Peyer's patch (tissue), 4 donors: ENCODE measurements at places on chromosomes 16 and 17. TPM values are rescaled to one million over a fixed set of nuclear protein-coding genes. Genes with fewer than 3 reads are reported as not detected.

DNA sequence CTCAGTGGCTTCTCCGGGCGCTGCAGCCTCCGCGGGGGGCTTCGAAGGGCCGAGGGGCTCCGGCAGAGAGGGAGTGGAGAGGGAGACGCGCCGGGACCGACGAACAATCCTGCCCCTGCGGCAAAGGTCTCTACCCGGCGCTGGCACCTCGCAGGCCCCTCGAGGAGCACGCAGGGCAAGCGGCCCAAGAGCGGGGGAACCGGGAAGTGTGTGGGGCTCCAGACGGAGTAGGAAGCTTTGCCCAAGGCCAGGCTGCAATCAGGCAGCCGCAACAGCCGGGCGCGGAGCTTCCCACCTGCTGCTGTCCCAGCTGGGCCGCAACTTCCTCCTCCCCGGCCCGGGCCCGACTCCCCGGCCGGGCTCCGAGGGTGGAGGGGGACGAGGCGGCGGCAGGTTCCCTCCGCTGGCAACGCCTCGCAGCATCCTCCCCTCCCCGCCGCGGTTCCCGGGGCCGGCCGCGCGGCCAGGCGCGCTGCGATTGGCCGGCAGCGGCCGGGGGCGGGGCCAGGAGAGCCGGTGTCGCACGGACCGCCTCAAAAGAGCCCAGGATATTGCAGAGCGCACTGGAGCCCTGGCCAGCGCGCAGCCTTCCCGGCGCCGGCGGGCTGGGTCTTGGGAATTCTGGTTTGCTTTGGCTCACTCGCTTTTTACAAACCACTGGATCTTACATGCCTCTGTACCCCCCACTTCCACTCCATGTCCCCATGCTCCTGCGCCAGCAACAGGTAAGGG lies at the start of gene KCNJ2:
Gene KCNJ2 (plus strand): TSS at position 556 of the 732 bp plus-strand sequence. CDS start 5,508 bp downstream, outside the sequence.
- peak within 1 kb of the TSS; percentile 83 for H3K27ac ChIP-seq
- no peaks in the 10 kb centered on the region for H3K36me3 ChIP-seq
- peak within 1 kb of the TSS; percentile 86 for H3K4me3 ChIP-seq
- H3K4me1 ChIP-seq = no peaks in the 10 kb centered on the region
- H3K27me3 ChIP-seq = no peaks in the 10 kb centered on the region
- DNase-seq = peak; percentile 95

DNA sequence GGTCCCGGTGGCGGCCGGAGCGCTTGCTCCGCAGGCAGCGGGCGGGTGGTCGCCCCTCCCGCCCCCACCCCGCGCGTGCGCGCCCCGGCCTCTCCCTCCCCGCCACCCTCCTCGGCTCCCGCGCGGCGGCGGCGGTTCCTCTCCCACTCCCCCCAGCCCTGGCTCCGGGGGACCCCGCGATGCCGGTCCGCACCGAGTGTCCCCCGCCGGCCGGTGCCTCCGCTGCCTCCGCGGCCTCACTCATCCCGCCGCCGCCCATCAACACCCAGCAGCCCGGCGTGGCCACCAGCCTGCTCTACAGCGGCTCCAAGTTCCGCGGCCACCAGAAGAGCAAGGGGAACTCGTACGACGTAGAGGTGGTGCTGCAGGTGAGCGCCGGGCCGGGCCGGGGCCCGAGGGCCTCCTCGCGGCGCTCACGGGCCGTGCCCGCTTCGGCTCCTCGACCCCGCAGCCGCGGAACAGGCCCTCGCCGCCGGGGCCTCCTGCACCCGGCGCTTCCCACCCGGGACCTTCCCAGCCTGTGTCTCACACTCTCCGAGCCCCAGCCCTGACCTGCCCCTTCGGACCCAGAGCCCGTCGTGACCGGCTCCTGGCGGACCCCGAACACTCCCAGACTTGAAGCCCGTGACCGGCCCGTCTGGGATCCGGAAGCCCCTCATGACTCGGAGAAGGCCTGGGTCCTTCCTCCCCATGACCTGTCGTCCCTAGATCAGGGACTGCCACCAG lies 490 bp downstream of the GID4 start:
- H3K27ac ChIP-seq = peak overlapping the region; percentile 88
- H3K4me3 ChIP-seq = peak overlapping the region; percentile 87
- H3K4me1 ChIP-seq = peaks cover 11% of the 10 kb centered on the region
- H3K36me3 ChIP-seq = no peaks in the 10 kb centered on the region

DNA sequence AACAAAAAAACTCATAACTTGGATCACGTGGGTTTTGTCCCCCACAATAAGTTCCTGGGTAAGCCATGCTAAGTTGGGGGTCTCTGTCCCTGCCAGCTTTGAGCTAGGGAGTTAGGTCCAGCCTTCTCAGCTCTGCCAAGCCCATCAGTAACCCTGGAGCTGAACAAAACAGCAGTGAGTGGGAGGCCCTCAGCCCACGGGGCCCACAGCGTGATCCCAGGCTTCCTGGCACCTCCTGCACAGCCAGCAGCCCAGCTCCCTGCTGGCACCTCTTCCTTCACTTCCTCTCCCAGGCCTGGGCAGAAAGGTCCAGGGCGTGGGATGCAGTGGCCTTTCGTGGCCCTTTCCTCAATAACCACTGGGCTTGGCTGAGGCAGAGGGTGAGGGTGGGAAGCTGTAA lies 35.5 kb upstream of the CDC42EP4 start:
- H3K27ac ChIP-seq = no peak overlapping the region
- H3K4me1 ChIP-seq = no peaks in the 10 kb centered on the region

- H3K4me3 ChIP-seq = no peak overlapping the region
- H3K36me3 ChIP-seq = peaks cover 26% of the 10 kb centered on the region
- no peak overlapping the region for H3K27ac ChIP-seq
Observed at GRCh38 chr17:12122075-12122474, 101.4 kb downstream of the MAP2K4 start.

- H3K4me1 ChIP-seq = no peaks in the 10 kb centered on the region
- H3K4me3 ChIP-seq = no peak overlapping the region
- DNase-seq = no peak
- no peaks in the 10 kb centered on the region for H3K27me3 ChIP-seq
- no peak overlapping the region for H3K27ac ChIP-seq
Observed at GRCh38 chr16:68298907-68299561, 11.7 kb downstream of the SLC7A6OS start.

DNA sequence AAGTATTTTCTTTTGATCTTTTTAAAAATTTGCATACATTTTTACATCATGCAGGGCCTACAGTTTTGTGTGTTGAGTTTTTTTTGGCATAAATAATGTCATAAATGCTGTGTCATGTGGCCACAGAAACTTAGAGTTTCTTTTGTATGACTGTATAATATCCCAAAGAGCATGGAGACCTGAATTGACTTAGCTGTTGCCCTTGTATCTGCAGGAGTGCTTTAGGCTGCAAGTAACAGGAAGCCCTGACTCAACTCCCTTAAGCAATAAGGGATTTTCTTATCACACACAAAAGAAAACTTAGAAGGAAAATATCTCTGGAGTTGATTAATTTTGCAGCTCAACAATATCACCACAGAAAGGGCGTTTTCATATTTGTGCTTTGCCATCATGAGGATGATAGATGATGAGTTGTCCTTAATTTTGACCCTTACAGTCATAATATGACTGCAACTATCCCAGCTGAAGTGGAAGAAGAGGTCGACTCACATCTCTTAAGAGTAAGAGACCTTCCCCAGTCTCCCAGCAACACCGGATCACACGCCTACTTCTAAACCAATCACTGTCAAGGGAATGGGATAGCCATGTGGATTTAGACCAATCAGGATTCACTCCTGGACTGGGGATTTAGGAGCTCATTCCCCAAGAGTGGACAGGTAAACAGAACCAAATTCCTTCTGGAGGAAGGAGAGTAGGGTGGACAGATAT lies 138.9 kb downstream of the GSG1L start:
- H3K36me3 ChIP-seq = no peaks in the 10 kb centered on the region
- no peak overlapping the region for H3K4me3 ChIP-seq
- H3K4me1 ChIP-seq = no peaks in the 10 kb centered on the region
- no peaks in the 10 kb centered on the region for H3K27me3 ChIP-seq

- H3K27ac ChIP-seq = no peak overlapping the region
- H3K4me1 ChIP-seq = no peaks in the 10 kb centered on the region
- peak; percentile 44 for DNase-seq
- H3K4me3 ChIP-seq = no peak overlapping the region
- H3K27me3 ChIP-seq = no peaks in the 10 kb centered on the region
- H3K36me3 ChIP-seq = no peaks in the 10 kb centered on the region
Observed at GRCh38 chr16:50467943-50468748, 80.0 kb upstream of the NKD1 start.

DNA sequence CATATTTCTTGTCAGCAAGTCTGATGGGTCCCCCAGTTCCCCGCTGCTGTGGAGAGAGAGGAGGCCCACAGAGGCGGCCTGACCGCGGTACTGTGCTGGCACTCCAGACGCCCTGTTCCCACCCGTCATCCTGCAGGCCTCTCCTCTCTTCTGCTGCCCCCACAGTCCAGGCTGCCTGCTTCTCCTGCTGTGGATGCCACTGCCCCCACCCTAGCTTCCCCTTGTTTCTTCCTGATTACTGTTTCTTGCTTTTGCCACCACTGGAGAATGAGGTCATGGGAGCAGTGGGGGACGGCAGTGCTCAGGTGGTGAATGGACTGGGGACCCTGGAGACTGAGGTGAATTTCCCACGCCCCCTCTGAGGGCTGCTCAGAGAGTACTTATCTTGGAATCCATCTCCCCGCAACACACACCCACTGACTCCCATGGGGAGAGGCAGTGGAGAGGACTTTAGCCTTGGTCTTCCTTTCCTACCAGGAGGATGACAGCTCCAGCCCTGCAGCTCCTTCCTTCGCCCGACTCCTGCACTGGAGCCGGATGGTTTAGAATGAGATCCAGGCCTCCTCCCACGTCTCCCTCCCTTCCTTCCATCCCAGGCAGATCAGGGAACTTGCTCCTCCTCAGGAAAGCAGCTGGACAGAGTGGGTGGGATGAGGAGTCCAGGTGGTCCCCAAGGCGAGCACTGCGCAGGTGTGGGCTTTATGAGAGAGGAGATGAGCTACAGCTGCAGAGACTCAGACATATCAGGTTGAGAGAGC lies 60.4 kb downstream of the PLXDC1 start:
- no peaks in the 10 kb centered on the region for H3K36me3 ChIP-seq
- H3K27ac ChIP-seq = no peak overlapping the region

- peak overlapping the region; percentile 99 for H3K27ac ChIP-seq
- H3K36me3 ChIP-seq = peaks cover 10% of the 10 kb centered on the region
- no peaks in the 10 kb centered on the region for H3K4me1 ChIP-seq
- H3K4me3 ChIP-seq = peak overlapping the region; percentile 86
- DNase-seq = no peak
Observed at GRCh38 chr17:68511254-68511670, 968 bp upstream of the PRKAR1A start.

GRCh38 chr16:78175287-78175686 lies 75.8 kb downstream of the WWOX start:
- no peaks in the 10 kb centered on the region for H3K36me3 ChIP-seq
- no peak for DNase-seq
- H3K4me3 ChIP-seq = no peak overlapping the region
- no peak overlapping the region for H3K27ac ChIP-seq
- no peaks in the 10 kb centered on the region for H3K4me1 ChIP-seq
- H3K27me3 ChIP-seq = no peaks in the 10 kb centered on the region

- no peaks in the 10 kb centered on the region for H3K4me1 ChIP-seq
- no peak for DNase-seq
- no peaks in the 10 kb centered on the region for H3K27me3 ChIP-seq
- no peak overlapping the region for H3K27ac ChIP-seq
- no peak overlapping the region for H3K4me3 ChIP-seq
Observed at GRCh38 chr17:73624496-73624988, 19.7 kb downstream of the SDK2 start.

- H3K4me3 ChIP-seq = no peak overlapping the region
- no peak overlapping the region for H3K27ac ChIP-seq
- peak; percentile 21 for DNase-seq
- H3K27me3 ChIP-seq = no peaks in the 10 kb centered on the region
- H3K36me3 ChIP-seq = no peaks in the 10 kb centered on the region
Observed at GRCh38 chr17:6570731-6571451, 14.5 kb upstream of the PITPNM3 start.

DNA sequence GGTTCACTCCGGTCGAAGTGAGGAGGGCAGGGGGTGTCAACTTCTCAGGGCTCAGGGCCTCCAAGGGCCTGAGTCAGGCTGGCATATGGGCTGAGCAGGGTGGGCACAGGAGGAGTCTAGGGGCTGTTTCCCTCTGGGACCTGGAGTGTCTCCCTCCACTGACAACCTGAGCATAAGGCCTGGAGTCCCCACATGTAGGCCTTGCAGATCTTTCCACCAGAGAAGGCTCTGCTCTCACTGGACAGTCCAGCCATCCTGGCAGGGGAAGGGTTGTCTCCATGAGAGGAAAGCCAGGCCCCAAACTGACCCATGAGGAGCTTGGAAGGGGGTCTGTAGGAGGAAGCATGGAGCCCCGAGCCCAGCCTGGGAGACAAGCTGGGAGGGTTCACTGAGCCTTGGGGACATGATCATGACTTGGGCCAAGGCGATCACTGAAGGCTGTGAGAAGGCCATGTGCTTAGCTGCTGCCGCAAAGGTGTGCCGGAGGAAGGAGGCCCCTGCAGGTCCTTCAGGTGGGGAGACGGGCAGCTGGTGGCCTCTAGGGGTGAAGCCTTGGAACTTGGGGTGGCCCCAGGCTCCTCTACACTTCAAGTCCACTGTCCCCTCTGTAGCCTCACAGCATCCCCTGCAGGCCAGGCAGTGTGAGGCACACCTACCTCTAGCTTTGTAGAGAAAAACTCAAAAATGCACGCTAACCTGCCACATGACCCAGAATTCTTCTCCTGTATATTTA lies 9.9 kb downstream of the CMTM2 start:
- no peak overlapping the region for H3K27ac ChIP-seq
- H3K4me3 ChIP-seq = no peak overlapping the region
- DNase-seq = peak; percentile 68
- no peaks in the 10 kb centered on the region for H3K4me1 ChIP-seq
- no peaks in the 10 kb centered on the region for H3K36me3 ChIP-seq
- no peaks in the 10 kb centered on the region for H3K27me3 ChIP-seq

- no peaks in the 10 kb centered on the region for H3K4me1 ChIP-seq
- no peaks in the 10 kb centered on the region for H3K27me3 ChIP-seq
- peak; percentile 82 for DNase-seq
- peaks cover 63% of the 10 kb centered on the region for H3K36me3 ChIP-seq
- H3K4me3 ChIP-seq = no peak overlapping the region
- no peak overlapping the region for H3K27ac ChIP-seq
Observed at GRCh38 chr16:67928561-67929364, 2.9 kb downstream of the CTRL start.

- no peak overlapping the region for H3K4me3 ChIP-seq
- H3K4me1 ChIP-seq = no peaks in the 10 kb centered on the region
- no peak for DNase-seq
- H3K27me3 ChIP-seq = no peaks in the 10 kb centered on the region
- no peaks in the 10 kb centered on the region for H3K36me3 ChIP-seq
Observed at GRCh38 chr17:70675070-70675590, 505.8 kb downstream of the KCNJ2 start.

GRCh38 chr17:78676412-78677302 lies 99.5 kb upstream of the DNAH17 start:
- no peaks in the 10 kb centered on the region for H3K4me1 ChIP-seq
- peaks cover 73% of the 10 kb centered on the region for H3K36me3 ChIP-seq
- H3K27ac ChIP-seq = no peak overlapping the region
- H3K4me3 ChIP-seq = no peak overlapping the region
- DNase-seq = peak; percentile 42

The PABPN1L gene
- not detected for total RNA-seq

The FN3K gene
- total RNA-seq = 29.6 TPM

The CCR7 gene
- 3.1 TPM for total RNA-seq

The LGALS9B gene
- total RNA-seq = 23.1 TPM

The RHBDF1 gene
- total RNA-seq = 35.1 TPM

The BIRC5 gene
- 5.6 TPM for total RNA-seq

The CA4 gene
- total RNA-seq = not detected

The NOD2 gene
- not detected for total RNA-seq

The RPA1 gene
- total RNA-seq = 21.9 TPM

The MYO18A gene
- total RNA-seq = 359 TPM

The BFAR gene
- total RNA-seq = 77.2 TPM

The SNX20 gene
- 2.7 TPM for total RNA-seq

The BAIAP3 gene
- 28.2 TPM for total RNA-seq

The GPRC5B gene
- 5.8 TPM for total RNA-seq

The FOXJ1 gene
- not detected for total RNA-seq

The CCDC154 gene
- 23.1 TPM for total RNA-seq

The CLEC18B gene
- total RNA-seq = 0.57 TPM

The CLDN6 gene
- not detected for total RNA-seq

The CES3 gene
- total RNA-seq = 199 TPM
